ENCODE measurements at places on chromosomes 4 and X. TPM values are rescaled to one million over a fixed set of nuclear protein-coding genes. Genes with fewer than 3 reads are reported as not detected.

The GAGE12F gene
- total RNA-seq: not detected

GRCh38 chrX:96424007-96424406, 260.6 kb upstream of the DIAPH2 start:
- no peak for DNase-seq

The VGLL1 gene
- total RNA-seq: not detected

GRCh38 chrX:108557580-108557979, 117.9 kb downstream of the COL4A5 start:
- DNase-seq: no peak

DNA sequence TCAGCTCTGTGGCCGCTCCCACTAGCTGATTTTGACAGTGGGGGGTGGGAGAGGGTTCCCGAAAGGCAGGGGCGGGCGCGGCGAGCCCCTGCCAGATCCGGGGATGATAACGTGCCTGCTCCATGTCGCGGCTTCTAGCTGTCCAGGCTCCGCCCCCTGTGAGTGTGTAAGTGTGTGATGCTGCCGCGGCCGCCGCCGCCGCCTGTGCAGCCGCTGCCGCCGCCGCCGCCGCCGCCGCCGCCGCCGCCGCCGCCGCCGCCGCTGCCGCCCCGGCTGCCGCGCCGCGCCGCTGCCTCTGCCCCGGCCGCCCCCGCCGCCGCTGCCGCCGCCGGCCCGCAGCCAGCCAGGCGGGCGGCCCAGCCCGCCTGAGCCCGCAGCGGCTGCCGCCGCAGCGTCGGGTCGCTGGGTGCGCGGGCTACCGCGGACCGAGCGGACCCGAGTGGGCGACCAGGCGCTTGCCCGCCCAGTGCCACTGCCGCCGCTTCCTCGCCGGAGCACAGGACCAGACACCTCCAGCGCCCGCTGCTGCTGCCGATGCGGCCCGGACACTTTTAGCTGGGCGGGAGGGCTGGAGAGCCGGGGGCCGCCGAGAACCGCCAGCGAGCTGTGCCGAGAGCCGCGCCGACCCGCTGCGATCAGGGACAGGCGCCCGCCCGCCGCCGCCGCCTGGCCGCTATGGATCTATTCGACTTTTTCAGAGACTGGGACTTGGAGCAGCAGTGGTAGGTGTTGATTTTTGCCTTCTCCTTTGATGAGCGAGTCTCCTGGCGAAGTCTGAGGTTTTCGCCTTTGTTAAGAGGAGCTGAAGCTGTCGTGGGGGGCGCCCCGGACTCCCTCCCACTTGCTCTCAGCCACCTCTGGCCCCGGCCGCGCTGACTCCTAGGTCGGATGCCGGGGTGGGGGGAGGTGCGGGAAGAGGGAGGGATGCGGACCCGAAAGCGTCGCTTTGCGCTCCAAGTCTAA, at the start of gene AFF2:
TSS of gene AFF2 (plus strand) at position 195 of the 963 bp plus-strand sequence. CDS start at position 676, 481 bp downstream.
- DNase-seq: peak; percentile 52

DNA sequence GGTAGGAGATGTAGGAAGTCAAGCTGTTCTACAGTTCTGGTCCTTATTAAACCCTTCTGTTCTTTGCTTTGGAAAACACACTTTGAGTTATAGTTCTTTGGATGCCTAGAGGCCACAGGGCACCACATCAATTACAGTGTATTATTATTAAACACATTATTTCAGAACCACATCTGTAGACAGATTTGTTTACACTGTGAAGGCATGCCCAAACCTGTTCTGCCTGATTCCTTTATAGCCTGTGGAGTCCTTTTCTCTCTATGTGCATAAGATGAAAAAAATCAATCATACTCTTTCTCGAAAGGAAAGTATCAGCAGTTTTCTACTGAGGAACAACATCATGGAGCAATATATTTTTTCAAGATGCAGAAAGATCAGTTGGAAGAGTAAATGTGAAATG, 371.3 kb upstream of the INTU start:
- no peak for DNase-seq

- no peak for DNase-seq
These were observed 43.2 kb upstream of the CCDC149 start for GRCh38 chr4:24956091-24956490.

DNA sequence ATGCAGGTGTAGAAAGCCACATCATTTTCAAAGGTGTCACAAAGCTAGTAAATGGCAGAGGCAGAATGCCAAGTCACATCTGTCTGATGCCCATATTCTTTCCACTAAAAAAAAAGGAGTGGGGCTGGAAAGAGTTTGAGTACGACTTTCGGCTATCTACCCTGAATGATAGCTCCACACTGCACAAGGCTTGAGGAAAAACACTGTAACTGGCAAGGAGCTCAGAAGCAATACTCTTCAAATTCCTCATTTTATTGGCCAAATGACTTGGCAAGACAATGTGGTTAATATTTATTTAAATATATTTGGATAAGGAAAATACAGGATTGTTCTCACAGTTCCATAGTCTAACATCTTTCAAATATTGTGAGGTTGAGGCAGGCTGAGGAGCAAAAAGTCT, 5.4 kb upstream of the ADH1C start:
- DNase-seq: no peak

DNA sequence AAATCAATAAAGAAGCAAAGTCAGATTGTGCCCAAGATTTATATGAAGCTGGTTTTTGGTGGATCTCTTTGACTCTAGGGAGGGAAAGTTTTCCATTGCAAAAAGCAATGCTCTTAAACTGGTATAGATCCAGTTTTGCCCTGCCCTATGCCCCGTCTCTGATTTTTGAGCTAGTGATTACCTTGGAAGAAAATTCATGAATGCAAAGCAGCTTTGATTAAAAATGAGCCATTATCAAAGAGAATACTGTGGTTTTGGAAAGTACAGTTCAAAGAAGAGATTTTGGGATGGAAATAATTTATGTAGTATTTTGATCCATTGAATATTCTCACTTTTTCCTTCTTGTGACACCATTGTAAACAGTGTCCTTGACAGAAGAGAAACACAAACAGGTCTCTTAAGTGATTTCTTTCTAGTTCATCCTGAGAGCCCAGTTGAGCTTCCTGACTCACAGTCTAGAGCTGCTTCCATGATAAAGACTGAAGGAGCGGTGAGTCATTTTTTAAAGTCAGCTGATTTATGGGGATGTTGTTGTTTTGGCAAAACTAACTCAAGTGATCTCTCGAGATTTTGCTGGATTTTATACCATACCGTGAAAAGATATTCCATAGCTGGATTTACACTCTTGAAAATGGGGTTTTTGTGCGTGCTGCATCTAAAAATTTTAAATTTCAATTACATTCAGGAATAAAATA, 76.7 kb downstream of the AFF1 start:
- DNase-seq: no peak

- DNase-seq: peak; percentile 75
These were observed 3.1 kb upstream of the SLC9B2 start for GRCh38 chr4:103079621-103080020.

The NRK gene
- total RNA-seq: not detected

DNA sequence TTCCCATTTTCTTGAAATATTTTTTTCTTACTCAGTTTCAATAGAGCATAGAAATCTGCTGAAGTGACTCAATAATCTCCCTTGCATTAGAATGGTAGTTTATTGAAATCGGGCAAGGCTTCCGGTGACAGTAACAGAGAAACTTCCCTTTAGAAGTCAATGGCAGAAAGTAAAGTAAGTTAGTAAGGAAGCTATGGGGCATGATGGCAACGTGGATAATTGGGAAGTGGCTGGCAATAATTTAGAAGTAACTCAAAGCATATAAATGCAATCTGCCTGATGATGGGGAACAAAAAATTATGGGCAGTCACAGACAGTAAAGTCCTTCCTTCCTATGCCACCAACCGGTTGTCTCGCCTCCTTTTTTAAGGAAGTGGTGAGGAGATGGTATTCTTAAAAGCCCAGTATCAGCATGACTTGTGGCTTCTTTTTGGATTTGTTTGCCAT, 7.6 kb downstream of the CYBB start:
- no peak for DNase-seq

DNA sequence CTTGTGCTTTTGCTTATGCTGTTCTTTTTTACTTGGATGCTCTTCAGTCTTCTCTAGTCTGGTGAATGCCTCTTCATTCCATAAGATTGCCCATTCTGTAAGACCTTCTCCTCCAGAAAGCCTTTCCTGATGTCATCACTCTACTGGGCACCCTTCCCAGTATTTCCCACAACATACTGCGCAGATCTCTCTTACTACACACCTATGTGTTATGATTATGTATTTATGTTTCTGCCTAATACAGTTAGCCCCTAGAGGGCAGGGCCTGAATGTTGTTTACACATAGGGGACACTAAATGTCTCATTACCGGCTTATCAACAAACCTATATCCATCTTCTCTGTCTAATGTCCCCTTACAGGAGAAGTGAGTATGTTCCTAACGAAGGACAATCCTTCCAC, 21.1 kb downstream of the AIFM1 start:
- DNase-seq: peak; percentile 29

GRCh38 chr4:152176627-152177214, 359.2 kb downstream of the FBXW7 start:
- DNase-seq: no peak

GRCh38 chr4:4518747-4519146, 23.1 kb downstream of the STX18 start:
- no peak for DNase-seq

DNA sequence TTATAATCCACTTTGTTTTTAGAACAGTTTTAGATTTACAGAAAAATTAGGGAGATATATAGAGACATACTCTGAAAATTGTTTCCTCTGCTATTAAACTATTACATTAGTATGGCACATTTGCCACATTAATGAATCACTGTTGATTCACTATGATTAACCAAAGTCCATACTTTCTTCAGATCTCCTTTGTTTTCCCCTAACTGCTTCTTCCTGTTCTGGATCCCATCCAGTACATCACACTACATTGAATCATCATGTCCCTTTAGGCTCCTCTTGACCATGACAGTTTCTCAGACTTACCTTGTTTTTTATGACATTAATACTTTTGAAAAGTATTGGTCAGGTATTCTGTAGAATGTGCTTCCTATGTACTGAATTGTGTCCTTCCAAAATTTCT, 109.2 kb upstream of the EDNRA start:
- DNase-seq: no peak

The CNKSR2 gene
- total RNA-seq: not detected

- no peak for DNase-seq
These were observed 57.5 kb upstream of the SMIM10 start for GRCh38 chrX:134933248-134933647.

The CXCL10 gene
- total RNA-seq: not detected

- DNase-seq: no peak
These were observed 137.2 kb upstream of the ESX1 start for GRCh38 chrX:104391906-104392305.

GRCh38 chrX:22536746-22537304, 264.1 kb downstream of the CBLL2 start:
- peak; percentile 1 for DNase-seq

DNA sequence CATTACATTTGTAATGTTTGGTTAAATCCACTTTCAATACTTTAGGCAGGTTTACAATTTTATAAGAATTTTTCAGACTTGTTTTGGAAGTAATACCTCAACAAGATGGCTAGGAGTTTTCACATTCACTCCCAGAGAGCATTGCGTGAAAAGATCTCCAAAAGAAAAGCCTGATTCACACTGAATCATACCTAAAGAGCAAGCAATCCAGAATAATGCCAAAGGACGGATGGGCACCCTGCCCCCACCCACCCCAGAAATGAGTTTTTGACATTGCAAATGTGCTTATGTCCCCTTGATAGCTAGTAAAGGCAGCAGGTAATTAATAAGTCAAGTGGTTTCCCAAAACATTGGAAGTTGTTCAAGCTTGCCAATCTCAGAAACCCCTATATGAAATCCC, 557.7 kb upstream of the TENM3 start:
- DNase-seq: no peak

- peak; percentile 12 for DNase-seq
These were observed 12.0 kb upstream of the DCHS2 start for GRCh38 chr4:154503598-154503997.

GRCh38 chr4:94453391-94453963, 1.7 kb downstream of the PDLIM5 start:
- no peak for DNase-seq

DNA sequence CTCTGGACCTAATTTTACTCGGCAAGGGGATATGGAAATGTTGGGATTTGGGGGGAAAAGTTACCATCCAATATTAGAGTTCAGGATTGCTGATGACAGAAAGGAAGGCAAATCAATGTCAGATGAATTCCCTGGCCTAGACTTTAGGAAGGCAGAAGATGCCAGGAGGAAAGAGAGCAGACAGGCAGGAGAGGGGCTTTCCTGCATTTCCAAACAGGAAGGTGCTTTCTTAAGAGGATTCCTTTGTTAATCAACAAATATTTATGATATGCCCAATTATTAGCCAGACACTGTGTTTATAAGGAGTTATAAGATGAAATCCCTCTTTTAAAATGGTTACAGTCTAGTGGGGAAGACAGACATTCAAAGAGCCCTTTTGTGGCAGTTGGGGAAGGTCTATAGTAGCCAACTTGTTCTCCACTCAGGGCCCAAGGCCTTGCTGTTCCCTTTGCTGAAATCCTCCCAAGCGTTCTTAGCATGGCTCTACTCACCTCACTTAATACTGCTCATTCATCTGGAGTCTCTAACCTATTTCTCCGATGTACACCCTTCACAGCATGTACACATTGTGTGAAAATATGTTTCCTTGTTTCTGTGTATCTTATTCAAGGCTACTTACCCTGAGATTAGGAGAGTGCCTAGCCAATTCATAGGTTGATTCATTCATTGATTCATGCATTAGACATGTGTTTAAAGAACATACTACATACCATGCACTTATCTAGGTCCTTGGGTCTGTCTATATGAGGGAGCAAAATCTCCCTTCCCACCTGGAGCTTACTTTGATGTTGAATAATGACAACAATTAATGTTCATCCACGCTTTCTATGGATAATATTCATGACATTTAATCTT, 5.3 kb downstream of the IGFBP7 start:
- no peak for DNase-seq

DNA sequence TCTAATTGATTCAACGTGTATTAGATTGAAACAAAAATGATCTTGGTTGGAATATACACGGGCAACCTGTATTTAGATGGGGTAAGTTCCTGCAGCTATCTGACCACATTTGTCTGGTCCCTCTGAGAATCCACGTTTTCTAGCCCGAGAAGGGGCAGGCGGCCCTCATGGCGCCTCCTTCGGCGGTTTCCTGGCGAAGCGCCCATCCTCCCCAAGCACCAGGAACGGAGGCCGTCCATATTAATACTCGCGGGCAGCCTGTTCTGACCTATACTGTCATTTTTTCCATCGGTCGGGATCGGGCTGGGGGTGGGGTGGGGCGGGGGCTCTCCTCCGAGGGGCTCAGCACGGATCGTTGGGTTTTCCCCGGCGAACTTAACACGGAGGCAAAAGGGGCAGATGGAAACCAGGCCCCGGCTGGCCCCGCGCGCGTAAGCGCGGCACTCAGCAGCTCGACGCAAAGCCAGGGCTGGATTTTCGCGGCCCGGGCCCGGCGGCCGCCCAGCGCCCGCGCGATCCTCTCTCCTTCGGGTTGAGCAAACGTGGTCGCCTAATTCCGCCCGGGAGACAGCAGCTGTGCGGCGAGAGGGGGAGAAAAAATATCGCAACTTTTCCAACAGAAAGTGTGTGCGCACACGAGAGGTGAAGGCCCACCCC, 77.2 kb upstream of the BCOR start:
- DNase-seq: no peak

The TRMT2B gene
- total RNA-seq: 21.8 TPM

- DNase-seq: no peak
These were observed 199.5 kb upstream of the UGT8 start for GRCh38 chr4:114399105-114399504.

DNA sequence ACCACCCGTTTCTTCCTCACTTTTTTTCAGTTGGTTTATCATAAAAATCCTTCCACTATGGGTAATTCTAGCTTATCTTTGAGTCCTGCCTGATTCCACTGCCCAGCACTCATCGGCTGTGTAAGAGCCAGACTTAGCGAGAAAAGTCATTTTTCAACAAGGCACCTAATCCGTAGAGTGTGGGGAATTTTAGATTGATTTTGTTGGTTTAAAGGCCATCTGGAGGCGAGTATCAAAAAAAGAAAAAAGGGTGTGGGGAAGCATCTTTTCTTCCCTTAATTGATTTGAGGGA, 134.4 kb downstream of the TET2 start:
- no peak for DNase-seq

All from G401 (cell line).